ENCODE measurements at places on chromosomes 5 and 9.

- no peak for DNase-seq
Measured at GRCh38 chr5:155897761-155898160, 429.2 kb upstream of the SGCD start.

DNA sequence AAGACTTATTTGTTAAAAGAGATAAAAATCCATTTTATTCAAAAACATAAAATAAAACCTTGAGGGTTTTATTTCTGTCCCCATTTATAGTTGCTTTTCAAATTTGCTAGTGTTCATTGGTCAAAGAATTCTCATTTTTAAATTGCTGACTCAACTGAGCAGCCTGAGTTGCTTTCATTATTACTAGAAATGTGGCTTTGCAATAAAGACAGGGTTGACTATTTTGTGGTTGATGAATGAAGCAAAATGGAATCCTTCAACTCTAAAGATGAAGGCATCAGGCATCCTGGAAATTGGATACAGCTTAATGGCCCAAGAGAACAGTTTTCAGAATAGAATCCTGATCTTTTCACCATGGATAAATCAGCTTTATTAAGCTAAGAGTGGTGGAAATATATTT, 23.9 kb upstream of the PPP3R2 start:
- no peak for DNase-seq

GRCh38 chr9:125989090-125989501, 241.9 kb downstream of the PBX3 start:
- no peak for DNase-seq

DNA sequence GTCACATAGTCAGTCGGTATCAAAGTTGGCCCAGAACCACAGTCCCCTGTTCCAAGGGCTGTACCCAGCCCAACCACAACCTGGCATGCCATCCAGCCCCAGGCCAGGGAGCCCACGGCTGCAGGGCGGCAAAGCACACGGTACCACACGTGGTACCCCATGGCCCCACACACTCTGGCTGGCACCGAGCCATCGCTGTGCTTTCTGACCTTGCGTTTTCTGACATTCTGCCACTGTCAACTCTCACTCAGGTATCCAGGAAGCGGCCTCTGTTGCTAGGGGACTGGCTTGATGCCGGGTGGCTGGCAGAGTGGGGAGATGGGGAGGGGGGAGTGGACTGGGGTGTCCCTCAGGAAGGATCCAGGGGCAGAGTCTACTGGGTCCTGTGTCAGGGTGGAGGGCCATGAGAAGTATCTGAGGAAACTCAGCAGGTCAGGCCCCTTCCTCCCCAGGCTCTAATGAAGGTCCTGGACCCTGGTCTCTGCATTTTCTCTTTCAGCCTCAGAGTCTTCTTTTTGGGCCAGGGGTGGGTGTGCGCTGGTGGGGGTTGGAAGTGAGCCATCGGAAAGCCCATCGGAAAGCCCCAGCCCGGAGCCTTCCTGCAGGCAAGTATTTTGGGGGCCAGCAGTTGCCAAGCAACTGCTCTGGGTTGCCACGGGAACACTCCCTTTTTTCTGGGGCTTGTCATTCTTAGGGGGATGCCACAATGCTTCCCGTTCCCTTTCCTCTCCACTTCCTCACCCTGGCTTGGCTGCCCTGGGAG, 21.0 kb upstream of the RALGDS start:
- DNase-seq: no peak

DNA sequence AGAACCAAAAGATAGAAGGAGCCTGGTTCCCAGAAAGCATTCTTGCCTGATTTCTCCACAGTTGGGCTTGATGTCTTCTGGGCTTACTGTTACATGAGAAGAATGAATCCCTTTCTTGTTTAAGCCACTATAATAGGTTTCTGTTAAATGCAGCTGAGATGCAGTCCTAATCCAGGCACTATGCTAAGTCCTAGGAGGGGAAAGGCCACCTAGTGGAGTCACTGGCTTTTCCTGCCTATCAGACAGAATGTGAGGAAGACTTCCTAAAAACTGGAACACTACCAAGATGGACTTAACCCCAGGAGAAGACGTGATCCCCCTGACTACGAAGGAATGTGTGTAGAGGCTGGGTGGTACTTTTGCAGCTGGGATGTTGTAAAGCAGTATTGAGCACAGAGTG, 34.3 kb upstream of the FSD1L start:
- no peak for DNase-seq

- DNase-seq: no peak
Measured at GRCh38 chr5:114179134-114179533, 182.7 kb upstream of the KCNN2 start.
